ENCODE measurements at places on chromosomes 16 and 17. TPM values are rescaled to one million over a fixed set of nuclear protein-coding genes. Genes with fewer than 3 reads are reported as not detected.

DNA sequence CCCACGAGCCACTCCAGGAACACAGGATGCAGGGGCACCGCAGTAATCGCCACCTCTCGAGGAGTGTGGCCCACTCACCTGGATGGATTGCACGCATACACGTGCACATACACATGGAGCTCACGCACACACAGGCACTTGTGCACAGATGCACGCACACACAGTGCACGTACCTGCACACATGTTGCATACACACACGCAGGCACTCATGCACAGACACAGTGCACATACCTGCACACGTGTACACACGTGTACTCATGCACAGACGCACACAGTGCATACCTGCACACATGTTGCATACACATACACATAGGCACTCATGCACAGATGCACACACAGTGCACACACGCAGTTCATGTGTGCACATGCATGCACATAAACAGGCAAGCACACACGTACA, 11.6 kb upstream of the WDR45B start:
- no peak for DNase-seq

The OTOP3 gene
- total RNA-seq, result not detected

DNA sequence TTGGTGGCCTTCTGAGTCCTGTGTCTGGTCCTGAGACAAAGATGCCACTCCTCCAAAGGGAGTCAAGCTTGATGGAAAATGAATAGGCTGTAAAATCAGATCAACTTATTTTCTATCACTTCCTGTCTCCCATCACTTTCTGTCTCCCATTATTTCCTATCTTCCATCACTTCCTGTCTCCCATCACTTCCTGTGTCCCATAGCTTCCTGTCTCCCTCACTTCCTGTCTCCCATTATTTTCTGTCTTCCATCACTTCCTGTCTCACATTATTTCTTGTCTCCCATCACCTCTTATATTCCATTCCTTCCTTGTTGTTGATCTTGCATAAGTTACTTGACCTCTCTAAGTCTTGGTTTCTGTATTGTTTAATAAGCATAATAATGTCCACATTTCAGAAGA, 418.5 kb upstream of the EEF2KMT start:
- no peak for DNase-seq

DNA sequence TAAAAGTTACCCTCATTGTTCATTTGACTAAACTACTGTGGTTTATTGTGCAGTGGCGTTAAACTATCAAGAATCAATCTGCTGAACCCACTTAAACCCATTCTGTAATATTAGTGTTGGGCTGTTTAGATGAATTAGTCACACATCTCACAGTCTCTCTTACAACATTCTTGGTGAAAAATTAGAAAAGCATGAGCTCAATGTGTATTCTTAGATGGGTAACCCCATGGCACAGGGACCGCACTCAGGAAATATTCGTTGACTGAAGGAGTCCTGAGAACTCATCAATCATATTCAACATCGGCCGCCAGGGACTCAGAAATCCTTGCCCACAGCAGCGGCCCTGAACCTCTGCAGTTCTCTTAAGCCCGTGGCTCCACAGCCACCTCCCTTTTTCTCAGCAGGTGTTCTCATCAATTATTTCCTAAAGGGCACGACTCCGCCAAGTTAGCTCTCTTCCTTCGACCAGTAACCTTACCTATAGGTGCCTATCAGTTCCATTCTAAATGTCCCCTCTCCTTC, 155.6 kb downstream of the STX8 start:
- DNase-seq, result no peak

GRCh38 chr17:78019976-78020716, 61.6 kb downstream of the TNRC6C start:
- no peak for DNase-seq

DNA sequence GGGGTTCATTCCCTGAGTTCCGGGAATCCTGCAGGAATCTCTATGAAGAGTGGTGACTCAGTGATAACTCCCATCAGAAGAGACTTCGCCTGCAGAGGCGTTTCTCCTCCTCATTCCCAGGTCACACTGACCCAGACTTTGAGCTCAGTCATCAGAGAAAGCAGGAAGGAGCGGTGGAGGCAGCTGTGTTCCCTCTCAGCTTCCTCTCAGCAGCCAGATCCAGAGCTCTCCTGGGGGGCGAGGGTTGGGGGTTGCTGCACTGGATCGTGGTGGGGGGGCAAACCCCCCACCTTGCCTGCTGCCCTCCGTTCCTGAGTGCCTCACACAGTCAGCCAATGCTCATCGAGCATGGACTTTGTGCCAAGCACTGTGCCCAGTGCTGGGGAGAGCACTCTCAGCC, 271.2 kb downstream of the CBLN1 start:
- DNase-seq, result no peak

The TRAP1 gene
- total RNA-seq, result 137 TPM

DNA sequence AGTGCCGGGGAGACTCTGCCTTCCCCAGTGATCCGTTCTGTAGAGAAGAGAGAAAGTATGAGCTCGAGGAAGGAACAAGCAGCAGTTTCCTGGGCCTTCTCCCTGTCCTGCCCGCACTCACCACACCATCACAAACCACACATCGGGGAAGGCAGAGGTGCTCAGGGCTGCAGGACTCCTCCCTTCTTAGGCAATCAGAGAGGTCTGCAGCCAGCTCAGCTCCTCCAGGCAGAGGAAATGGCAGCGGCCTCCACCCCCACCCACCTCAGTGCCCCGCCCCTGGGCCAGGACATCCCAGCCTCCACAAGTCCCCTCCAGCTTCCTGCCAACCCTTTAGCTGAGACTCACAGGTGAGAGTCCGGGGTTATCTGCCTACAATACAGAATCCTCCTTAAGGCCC, 2.0 kb downstream of the ZNF319 start:
- no peak for DNase-seq

The SHBG gene
- 1.2 TPM for total RNA-seq

The CHRNE gene
- 0.13 TPM for total RNA-seq

The KRT28 gene
- not detected for total RNA-seq

The NT5C gene
- 63.4 TPM for total RNA-seq

GRCh38 chr16:67539691-67540635, 11.3 kb downstream of the RIPOR1 start:
- DNase-seq, result no peak

The SPNS2 gene
- 1.9 TPM for total RNA-seq

DNA sequence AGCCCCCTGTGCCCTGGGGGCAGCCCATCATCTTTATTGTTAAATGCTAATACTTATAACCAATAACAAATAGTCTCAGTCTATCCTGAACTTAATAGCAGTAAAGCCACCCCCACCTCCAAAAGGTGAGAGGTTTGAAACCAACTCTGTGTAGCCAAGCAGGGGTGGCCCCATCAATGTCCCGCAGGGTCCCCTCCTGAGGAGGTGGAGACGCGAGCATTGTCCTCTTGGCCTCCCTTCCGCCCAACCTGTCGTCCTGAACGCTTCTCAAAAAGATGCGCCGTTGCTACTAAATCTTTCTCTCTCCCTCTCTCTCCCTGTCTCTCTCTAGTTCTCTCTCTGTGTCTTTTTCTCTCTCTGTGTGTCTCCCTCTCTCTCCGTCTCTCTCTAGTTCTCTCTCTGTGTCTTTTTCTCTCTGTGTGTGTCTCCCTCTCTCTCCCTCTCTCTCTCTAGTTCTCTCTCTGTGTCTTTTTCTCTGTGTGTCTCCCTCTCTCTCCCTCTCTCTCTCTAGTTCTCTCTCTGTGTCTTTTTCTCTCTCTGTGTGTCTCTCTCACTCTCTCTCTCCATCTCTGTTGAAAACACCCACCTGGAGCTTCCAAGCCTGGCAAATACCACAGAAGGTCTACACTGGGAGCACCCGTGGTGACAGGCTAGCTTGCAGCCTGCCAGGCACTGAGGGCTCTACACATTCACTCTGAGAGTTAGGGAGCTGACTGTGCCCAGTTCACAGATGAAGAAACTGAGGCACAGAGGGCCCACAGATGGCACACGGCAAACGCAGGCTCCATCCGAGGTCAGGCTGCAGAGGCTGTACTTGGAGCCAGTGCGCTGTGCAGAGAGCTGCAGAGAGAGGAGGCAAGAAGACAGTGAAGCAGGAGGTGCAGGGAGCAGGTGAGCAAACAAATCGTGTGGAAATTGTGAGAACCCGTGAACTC, 185.9 kb downstream of the C16orf95 start:
- DNase-seq, result no peak

- DNase-seq, result no peak
These were observed 22.2 kb downstream of the MMP15 start for GRCh38 chr16:58047557-58048348.

DNA sequence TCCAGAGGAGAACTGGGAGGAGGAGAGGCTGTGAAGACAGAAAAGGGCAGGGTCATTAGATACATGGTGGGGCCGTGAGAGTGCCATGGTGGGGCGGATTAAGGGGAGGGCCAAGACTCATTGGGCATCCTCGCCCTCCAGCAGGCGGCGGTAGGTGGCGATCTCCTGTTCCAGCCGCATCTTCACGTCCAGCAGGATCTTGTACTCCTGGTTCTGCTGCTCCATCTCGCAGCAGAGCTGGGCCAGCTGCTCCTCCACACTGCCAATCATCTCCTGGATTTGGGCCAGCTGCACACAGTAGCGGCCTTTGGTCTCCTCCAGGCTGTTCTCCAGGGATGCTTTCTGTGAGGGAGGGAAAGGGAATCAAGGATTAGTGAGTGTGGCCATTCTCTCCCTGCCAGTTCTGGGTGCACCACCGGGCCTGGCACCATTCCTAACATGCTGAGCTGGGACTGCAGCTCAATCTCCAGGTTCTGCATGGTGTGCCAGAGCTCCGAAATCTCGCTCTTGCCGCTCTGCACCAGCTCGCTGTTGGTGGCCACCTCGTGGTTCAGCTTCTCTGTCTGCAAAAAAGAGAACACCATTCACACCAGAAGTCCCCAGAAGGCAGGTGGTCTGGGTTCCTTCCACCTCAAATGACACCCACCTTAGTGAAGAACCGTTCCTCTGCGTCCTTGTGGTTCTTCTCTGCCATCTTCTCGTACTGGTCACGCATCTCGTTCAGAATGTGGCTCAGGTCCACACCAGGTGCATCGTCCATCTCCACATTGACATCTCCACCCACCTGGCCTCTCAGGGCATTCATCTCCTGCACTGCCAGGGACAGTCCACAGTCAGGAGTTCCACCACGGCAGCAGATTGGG, 129.0 kb downstream of the CCDC144A start:
- no peak for DNase-seq

The SMIM5 gene
- 0.10 TPM for total RNA-seq

The C17orf78 gene
- total RNA-seq, result not detected

DNA sequence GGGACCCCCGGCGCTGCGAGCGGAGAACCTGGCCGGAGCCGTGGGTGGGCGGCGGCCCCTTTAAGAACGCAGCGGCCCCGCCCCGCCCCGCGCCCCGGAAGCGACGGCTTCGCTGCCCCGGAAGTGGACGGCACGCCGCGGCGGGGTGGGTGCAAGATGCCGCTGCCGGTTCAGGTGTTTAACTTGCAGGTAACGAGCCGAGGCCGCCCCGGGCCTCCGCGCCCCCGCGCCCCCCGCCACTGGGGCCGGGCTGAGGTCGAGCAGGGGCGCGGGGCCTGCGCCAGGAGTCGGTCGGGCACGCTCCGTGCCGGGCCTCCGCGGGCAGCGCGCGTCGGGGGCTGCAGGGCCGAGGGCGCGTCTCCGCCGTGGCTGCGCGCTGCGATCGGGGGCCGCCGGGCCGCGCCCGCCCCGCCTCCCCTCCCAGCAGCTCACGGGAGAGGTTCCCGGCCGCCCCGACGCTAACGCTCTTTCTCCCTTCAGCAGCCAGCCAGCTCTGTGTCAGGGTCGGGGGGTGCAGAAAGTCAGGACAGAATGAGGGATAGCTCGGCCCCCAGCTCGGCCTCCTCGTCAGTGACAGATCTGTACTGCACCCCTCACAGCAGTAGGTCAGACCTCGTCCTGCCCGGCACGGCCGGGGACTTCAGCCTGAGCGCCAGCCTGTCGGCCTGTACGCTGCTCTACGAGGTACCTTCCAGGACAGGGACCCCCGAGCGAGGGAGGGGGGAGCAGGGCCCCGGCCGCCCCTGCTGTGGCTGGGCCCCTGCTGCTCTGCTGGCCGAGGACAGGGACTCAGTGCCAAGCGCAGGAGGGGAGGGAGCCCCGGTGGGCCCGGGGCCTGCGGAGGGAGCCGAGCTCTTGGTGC, at the start of the genes GPS1 and RFNG:
Gene GPS1, plus strand, starts transcription at position 123 of the 862 bp plus-strand sequence. Its CDS starts 34 bp downstream, at position 157.
Gene RFNG, minus strand, starts transcription at position 36 of the 862 bp plus-strand sequence. CDS start 45 bp downstream, outside the sequence.
- DNase-seq, result no peak

The DPEP1 gene
- 0.18 TPM for total RNA-seq

DNA sequence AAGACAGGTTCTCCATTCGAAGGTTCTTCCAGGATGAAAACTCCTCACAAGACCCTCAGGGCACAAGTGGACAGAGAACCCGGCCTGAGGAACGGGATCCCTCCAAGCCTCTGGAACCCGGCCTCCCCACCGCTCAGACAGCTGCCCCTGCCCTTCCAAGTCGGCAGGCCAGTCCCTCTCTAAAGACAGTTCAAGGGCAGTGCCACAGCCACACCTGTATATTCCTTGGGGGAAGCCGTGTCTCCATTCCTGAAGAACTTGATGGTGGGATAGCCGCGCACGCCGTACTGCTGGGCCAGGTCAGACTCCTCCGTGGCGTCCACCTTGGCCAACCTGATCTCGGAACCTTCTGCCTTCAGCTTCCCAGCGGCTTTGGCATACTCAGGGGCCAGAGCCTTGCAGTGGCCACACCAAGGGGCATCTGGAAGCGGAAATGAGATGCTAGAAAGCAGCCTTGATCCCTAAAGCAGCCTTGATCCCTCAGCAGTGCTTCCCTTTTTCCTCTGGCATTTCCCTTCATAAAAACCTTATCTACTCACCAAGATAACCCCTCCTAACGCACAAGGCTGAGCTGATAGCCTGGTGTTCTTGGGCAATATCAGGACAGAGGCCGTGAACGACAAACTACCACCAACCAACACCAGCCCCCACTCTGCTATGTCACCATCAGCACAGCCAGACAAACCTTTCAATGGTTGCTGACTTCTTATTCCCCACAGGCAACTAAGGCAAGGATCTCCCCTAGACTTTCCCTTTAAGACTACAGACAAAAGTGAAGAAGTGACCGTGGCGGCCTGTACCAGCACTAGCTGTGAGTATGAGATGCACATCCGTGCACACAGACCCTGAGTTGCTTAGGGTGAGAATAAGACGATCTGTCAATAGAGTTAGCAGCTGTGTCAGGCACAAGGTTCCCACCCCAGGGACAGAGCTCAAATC, 1.1 kb downstream of the P4HB start:
- no peak for DNase-seq

The SOX15 gene
- total RNA-seq, result 0.33 TPM

The SPATA22 gene
- total RNA-seq, result not detected

- DNase-seq, result no peak
These were observed 2.7 kb downstream of the AHSP start for GRCh38 chr16:31530405-31530804.

The C17orf113 gene
- total RNA-seq, result 0.74 TPM
